Foreskin keratinocyte (primary cell): ENCODE measurements at places on chromosomes 2 and 18.
A peak's percentile ranks its signal among the peaks of the same experiment; 100 is the strongest.

GRCh38 chr2:119495948-119496347, 28.3 kb downstream of the SCTR start:
- no peak for DNase-seq

GRCh38 chr2:128748336-128748735, 429.7 kb upstream of the HS6ST1 start:
- no peak for DNase-seq

- no peak for DNase-seq
These were observed 783.6 kb downstream of the DCDC2C start for GRCh38 chr2:4486971-4487370.

DNA sequence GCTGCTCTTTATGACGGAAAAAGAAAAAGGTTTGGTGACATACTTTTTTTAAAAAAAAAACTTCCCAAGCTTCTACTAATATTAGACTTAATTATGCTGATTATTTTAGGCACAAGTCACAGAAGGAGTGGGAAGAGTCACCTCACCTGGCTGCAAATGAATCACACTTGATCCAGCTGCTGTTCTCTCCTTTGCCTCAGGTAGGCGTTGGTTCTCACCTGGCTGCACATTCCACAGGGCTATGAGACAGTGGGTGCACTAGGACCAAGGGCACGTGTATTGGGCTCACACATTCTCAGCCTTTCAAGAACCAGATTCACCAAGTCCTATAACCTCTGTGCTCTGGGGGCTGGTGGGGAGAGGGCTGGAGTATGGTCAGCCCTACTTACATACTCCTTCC, 93.3 kb downstream of the TGFA start:
- DNase-seq: peak; percentile 32

DNA sequence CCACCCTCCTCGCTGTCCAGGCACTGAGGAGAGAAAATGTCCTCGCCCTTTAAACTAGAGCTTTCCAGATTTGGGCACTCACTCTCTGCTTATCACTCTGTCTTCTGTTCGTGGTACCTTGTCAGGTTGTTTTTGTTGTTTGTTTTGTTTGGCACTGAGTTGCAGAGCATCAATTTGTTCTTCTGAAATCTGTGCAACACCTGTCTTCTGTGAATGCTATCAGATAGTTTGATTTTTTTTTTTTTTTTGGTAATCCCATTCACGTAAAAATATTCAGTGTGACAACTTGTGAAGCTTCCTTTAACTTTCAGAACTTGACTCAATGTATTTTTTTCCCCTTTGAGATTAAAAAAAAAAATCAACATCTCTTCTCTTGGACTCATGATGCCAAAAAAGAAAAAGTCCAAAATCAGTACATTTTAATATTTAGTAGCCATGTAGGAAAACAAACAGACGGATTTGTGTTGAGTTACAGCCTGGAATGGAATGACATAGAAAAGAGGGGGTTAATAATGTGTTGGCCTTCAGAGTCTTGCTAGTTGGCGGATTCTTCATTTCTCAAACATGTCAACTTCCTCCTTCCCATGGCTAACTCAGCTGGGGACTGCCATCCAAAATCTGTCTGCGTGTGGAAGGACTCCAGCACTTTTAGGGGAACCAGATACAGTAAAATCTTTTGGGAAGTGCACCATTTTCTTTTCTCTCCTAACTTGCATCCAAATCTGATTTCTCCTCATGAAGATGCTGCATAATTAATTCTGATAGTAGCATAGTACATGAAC, 1.6 kb downstream of the TMEM178A start:
- no peak for DNase-seq

DNA sequence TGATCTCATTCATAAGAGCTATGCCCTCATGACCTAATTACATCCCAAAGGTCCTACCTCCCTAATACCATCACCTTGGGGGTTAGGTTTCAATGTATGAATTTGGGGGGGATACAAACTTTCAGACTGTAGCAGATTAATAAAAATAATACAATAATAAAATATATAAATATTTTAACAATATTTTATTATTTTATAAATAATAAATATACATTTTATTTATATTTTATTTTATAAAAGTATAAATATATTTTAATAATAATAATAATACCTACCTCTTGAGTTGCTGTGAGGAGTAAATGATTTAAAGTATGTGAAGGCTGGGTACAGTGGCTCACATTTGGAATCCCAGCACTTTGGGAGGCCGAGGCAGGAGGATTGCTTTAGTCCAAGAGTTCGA, 8.1 kb upstream of the SLC16A14 start:
- no peak for DNase-seq

DNA sequence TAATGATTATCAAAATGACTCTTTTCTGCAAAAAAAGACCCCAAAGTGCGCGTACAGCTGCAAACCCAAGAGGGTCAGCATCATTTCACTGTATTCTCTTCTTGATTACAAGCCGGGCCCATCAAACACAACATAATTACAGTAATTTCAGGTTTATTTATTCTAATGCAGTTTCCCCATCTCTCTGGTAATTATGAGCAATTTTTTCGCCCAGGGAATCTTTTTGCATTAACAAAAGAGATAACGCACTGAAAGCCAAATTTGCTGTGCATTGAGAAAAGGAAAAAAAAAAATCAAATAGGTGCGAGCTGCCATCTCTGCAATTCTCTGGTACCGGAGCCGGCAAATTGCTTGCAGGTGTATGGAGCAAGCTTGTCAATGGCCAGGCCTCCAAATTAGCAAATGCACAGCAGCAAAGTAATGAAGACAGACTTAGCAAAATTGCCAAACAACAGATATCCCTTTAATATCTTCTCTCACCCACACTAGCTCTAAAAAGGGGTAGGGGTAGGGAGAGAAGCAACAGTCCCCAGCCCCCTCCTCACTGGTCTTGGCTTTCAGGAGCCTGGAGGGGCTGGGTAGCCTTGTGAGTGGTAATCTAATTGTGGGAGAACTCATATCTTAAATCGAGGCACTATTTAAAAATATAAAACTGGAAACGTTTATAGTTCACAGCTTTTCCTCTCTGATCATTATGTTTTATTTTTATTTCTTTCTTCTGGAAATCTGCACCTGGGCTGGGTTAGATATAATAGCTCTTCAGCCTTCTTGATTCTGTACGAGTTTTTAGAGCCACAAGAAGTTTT, 6.7 kb downstream of the DLX1 start:
- no peak for DNase-seq

GRCh38 chr18:43620936-43621335, 343.6 kb upstream of the SYT4 start:
- DNase-seq: peak; percentile 18

- DNase-seq: no peak
These were observed 24.4 kb downstream of the CAPN14 start for GRCh38 chr2:31192851-31193392.

DNA sequence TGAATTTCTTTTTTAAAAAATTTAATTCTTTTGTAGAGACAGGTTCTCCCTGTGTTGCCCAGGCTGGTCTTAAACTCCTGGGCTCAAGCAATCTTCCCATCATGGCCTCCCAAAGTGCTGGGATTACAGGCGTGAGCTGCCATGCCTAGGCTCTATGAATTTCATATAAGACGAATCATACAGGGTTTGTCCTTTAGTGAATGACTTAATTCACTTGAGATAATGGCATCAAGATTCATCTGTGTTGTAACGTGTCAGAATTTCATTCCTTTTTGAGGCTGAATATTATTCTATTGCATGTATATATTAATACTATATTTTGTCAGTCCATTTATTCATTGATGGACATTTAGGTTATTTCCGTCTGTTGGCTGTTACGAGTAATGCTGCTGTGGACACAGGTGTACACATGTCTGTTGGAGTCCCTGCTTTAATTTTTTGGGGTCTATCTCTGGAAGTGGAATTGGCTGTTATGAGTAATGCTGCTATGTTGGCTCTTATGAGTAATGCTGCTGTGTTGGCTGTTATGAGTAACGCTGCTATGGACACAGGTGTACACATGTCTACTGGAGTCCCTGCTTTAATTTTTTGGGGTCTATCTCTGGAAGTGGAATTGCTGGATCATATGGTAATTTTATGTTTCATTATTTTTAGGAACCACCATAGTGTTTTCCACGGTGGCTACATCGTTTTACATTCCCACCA, 210.6 kb downstream of the CAMKMT start:
- peak; percentile 88 for DNase-seq

- DNase-seq: no peak
These were observed 41.3 kb downstream of the COL4A3 start for GRCh38 chr2:227205701-227206100.

DNA sequence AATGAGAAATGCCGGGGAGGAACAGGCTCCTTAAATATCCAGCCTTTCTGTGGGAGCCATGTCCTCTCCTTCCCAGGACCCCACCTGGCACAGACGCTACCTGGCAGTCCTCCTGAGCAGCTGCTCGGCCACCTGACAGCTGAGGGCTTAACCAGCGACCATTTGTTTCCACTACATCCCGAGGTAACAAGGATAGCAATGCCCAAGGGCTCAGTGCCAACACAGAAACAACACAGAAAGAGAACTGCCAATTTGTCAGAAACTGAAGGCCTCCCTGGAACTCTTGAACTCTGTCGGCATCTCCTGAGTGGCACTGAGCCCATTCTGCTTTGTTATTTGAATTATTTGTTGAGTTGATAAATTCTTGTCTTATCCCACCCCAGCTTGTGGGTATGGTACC, 122.2 kb upstream of the ARHGAP28 start:
- DNase-seq: no peak

- DNase-seq: no peak
These were observed 26.2 kb downstream of the TRAF3IP1 start for GRCh38 chr2:238346544-238346943.

DNA sequence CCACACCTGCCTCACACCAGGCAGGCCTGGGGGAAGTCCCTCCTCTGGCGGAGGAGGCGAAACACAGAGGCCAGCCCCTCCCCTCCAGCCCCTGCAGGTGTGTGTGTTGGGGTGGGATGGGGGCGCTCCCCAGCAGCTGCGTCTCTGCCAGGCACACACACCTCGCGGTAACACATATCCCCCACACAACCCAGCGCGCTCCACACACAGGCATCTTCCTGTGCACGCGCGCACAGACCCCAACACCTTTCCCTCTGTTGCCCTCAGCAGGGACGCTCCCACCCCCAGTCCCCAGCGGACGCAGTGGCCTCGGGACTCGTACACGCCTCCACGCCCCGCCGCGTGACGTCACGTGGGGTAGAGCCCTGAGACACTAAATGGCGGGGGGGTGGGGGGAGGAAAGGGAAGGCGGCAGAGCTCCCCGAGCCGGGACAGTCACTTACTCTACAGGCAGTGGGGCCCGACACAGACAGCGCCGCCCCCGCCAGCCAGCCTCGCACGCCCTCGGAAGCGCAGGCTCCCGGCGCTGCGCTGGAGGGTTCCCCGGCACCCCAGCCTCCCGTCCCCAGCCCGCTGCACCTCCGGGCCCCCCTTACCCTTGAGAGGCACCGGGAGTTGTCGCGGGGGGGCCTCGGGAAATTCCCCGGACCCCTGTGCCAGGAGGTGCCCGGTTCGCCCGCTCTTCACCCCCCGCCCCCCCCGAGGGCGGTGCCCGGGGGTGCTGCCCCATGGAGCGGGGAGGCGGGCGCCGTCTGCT, at the start of gene WNT10A:
WNT10A (plus strand) TSS at position 751 of the 757 bp plus-strand sequence. CDS start 144 bp downstream, outside the sequence.
- DNase-seq: peak; percentile 13

DNA sequence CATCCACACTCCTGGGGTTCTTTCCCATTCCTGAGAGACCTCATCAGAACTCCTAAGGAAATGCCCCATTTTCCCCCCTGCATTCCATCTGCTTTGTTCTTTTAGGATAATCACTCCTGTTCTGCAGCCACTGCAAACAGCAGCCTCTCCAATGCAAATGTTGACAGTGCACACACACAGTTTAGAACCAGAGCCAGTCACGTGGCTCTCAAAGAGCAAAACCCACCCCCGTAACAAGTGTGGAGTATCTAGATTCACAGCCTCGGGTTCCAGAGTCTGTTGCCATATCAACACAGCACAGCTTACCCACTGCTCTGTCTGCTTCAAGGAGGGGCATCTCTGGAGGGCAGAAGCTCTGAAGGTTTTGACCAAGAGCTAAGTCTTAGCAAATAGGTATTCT, 180.0 kb downstream of the NAPG start:
- no peak for DNase-seq

- no peak for DNase-seq
These were observed 174.8 kb downstream of the TWIST2 start for GRCh38 chr2:239022437-239023260.

DNA sequence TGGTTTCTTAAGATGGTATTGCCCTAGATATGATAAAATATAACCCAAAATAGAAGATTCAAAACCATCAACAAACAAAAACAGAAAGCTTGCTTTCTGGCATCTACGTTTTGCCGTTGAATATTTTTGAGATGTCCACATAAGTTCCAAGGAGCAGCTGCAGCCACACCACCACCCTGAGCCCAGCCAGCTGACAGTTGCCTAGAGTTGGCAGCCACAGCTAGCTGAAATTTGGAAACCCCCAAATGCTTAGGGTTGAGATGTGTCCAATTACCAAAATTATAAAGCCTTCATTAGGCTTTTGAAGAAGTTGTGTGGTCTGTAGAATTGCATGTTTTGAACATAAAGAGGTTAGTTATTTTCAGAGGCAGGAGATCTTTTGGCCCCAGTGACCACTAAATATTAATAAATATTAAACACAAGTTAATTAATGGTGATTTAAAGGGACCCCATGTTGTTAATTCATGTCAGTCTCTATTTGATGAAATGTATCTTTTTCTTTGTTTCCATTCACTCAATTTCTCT, 118.1 kb upstream of the DTNA start:
- no peak for DNase-seq

DNA sequence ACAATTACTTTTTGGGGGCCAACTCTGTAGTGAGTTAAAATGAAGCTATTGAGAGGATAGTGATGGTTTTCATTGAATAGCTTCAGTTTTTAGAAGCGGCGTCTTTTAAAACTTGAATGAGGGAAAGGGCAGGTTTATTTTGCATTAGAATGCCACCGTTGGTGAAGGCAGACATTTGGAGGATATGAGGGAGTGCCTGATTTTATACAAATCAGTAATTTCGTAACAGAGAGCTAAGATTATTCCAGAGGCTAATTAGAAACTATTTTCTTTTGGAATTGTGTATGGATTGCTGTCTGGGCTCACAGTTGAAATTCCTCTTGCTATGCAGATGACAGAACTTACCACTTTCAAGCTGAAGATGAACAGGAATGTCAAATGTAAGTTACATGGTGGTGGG, 67.6 kb downstream of the ITGB1BP1 start:
- DNase-seq: no peak

GRCh38 chr18:44453505-44453904, 227.2 kb upstream of the SETBP1 start:
- DNase-seq: no peak

- DNase-seq: no peak
These were observed 232.9 kb upstream of the STK17B start for GRCh38 chr2:196404276-196404675.

- DNase-seq: no peak
These were observed 233.8 kb downstream of the ICOS start for GRCh38 chr2:204170411-204170810.
